ENCODE measurements at places on chromosomes 7 and 10. TPM values are rescaled to one million over a fixed set of nuclear protein-coding genes. Genes with fewer than 3 reads are reported as not detected.

MYPN gene
- 134 TPM for total RNA-seq

CDH23 gene
- total RNA-seq: 2.4 TPM

GRID1 gene
- 0.06 TPM for total RNA-seq

PTF1A gene
- not detected for total RNA-seq

ELFN1 gene
- 11.8 TPM for total RNA-seq

HOXA7 gene
- not detected for total RNA-seq

All from right cardiac atrium (tissue), 5 donors.